ENCODE measurements at places on chromosomes 13 and 19.

DNA sequence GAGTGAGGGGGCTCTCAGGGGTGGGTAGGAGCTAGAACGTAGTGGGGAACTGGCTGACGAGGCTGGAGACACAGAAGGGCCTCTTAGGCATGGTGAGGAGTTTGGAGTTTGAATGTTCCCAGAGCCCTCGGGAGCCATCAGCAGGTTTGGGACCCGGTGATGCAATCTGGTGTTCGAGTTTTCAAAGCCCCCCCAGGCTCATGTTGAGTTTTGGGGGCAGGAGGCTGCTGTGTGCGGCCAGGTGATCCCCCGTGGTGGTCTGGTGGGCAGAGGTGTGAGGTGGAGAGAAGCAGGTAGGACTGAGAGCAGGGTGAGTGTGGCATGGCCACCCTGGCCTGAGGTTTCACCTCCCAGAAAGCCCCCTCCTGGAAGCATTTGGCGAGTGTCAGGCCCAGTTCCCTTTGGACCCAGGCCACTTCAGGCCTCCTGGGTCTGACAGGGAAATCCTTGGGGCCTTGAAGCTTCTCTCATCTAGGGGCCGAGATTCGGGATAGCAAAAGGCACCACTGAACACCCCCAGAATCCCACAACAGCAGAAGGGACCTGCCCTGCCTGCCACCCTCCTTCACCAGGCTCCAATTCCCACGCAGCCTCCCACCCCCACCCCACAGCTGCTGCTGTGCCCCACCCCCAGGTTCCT, 1.2 kb downstream of the YJEFN3 start:
- DNase-seq: no peak

DNA sequence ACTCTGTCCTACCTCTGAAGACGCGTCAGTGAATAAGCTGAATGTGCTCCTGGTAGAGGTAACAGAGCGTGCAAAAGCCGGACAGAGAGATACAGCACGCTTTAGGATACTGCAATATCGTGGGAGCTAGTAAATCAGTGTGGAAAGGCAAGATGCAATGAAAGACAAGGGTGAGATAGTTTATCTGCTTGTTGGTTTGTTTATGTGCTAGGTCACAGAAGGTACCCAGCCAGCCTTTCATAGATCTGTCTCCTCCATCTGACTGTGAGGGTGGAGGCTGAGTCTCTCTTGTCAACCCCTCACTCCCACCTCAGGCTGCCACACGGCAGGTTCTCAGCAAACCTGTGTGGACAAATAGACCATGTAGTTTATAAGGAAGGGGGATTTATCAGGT, 904 bp upstream of the GIPC1 start:
- DNase-seq: no peak

DNA sequence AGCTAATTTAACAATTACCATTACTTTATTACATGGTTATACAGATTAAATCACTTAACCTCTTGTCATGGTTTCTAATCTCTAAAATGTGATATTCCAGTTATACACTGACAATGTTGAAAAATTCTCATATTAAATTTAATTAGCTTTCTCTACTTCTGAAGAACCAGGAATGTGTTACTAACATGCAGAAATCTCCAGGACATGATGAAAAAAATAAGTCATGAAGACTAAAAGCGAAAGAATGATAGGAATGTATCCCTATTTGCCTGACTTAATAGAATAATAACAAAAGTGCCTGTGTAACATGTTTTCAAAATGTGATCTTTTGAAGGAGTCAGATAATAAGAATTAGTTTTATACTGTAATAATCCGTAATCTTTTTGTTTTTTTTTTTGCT, 2823.7 kb upstream of the PCDH20 start:
- no peak for DNase-seq

DNA sequence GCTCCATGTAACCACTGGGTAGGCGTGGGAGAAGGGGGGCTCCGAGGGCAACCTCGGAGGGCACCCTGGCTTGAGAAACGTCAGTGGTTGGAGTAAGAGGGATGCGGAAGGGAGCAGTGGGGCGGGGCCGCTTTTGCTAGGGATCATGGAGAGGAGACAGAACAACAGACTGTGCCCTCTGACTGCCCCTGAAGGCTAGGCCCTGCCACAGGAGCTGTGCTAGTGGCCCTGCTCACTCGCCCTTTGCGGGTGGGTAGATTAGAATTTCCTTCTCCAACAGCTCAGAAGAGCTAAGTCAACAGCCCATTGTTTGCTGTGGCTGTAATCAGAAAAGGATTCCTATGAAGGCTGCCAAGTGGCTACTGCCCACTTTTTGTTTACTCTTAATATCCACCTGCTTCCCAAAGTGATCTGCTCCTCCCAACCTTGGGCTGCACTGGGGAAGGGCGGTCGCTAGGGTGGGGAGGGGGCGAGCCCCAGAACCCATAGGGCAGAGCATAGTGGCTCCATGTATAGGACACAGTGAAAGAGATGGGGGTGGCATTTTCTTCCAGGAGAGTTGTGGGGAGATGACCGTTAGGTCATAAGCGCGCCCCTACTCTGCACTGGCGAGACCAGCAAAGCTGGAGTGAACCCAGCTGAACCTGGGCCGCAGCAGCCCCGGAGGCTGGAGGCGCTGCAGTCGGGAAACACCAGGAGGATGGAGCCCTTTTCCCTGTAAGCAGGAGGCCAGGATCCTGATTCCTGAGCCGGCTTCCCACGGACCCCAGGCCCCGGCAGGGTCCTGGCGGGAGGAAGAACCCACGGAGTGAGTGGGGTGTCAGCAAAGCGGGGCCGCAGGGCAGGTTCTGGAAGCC, 1.9 kb upstream of the C1QTNF9 start:
- no peak for DNase-seq

DNA sequence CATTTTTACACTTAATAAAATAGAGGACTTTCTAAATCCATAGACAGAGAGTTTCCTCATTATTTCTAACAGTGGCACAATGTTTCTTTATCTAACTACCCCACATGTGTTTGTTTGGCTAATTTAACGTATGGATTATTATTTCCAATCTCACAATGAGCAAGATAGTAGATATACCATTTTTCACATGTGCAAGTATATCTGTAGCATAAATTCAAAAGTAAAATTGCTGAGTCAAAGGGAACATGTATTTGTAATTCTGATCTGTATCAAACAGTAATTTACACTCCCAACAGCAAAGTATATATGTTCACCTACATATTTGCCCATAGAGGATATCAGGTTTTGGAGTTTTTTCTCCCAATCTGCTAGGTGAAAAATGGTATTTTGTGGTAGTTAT, 18.3 kb downstream of the MAST1 start:
- DNase-seq: no peak

GRCh38 chr13:42392716-42393572, 121.0 kb downstream of the AKAP11 start:
- DNase-seq: no peak
